ENCODE measurements at places on chromosomes 5 and 9. TPM values are rescaled to one million over a fixed set of nuclear protein-coding genes. Genes with fewer than 3 reads are reported as not detected.

The PCDHGB6 gene
- 16.8 TPM for total RNA-seq

The NEUROG1 gene
- not detected for total RNA-seq

- no peak for DNase-seq
- H3K27ac ChIP-seq = no peak overlapping the region
- H3K36me3 ChIP-seq = no peaks in the 10 kb centered on the region
- H3K27me3 ChIP-seq = no peaks in the 10 kb centered on the region
Observed at GRCh38 chr5:172630986-172631385, 10.1 kb upstream of the NEURL1B start.

The LHX2 gene
- not detected for total RNA-seq

- H3K4me3 ChIP-seq = peak overlapping the region; percentile 6
- DNase-seq = no peak
- H3K36me3 ChIP-seq = no peaks in the 10 kb centered on the region
- no peaks in the 10 kb centered on the region for H3K27me3 ChIP-seq
- peak overlapping the region; percentile 82 for H3K27ac ChIP-seq
Observed at GRCh38 chr5:172878933-172879752, 45.1 kb downstream of the ERGIC1 start.

GRCh38 chr5:35665096-35665495 is 47.4 kb downstream of the SPEF2 start:
- peaks cover 24% of the 10 kb centered on the region for H3K36me3 ChIP-seq
- no peak overlapping the region for H3K4me3 ChIP-seq
- no peaks in the 10 kb centered on the region for H3K27me3 ChIP-seq
- no peak for DNase-seq

GRCh38 chr9:34463098-34463900 is 4.7 kb downstream of the DNAI1 start:
- no peak for DNase-seq
- H3K4me1 ChIP-seq = no peaks in the 10 kb centered on the region

The PAPPA gene
- total RNA-seq = 6.6 TPM

DNA sequence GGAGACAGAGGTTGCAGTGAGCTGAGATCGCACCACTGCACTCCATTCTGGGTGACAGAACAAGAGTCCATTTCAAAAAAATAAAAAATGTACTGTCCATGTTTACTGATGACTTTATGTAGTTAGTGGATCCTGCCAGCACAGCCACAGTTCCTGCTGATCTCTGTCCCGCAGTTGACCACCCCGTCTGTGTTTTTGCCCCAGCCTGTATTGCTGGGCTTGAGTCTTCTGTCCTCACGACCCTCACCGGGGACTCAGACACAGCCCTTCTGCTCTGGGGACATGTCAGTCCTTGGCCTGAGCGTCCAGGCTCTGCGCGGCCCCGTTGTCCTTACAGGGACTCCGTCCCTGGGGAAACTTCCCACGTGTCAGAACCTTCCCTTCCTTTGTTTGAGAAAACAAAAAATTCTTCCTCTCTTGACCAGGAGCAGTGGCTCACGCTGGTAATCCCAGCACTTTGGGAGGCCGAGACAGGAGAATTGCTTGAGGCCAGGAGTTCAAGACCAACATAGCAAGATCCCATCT is 14.5 kb downstream of the SURF6 start:
- H3K27ac ChIP-seq = no peak overlapping the region
- DNase-seq = no peak
- H3K4me1 ChIP-seq = no peaks in the 10 kb centered on the region

The PCDHGA7 gene
- total RNA-seq = 8.7 TPM

GRCh38 chr5:139392678-139393496 is 2.0 kb downstream of the PROB1 start:
- H3K4me3 ChIP-seq = no peak overlapping the region
- no peaks in the 10 kb centered on the region for H3K27me3 ChIP-seq
- H3K4me1 ChIP-seq = peaks cover 5% of the 10 kb centered on the region
- H3K27ac ChIP-seq = peak overlapping the region; percentile 74
- no peak for DNase-seq
- no peaks in the 10 kb centered on the region for H3K36me3 ChIP-seq

The SLC36A2 gene
- total RNA-seq = 22.9 TPM

- H3K27ac ChIP-seq = no peak overlapping the region
- H3K4me1 ChIP-seq = no peaks in the 10 kb centered on the region
- no peak overlapping the region for H3K4me3 ChIP-seq
Observed at GRCh38 chr5:159887050-159887449, 29.2 kb upstream of the ADRA1B start.

The FAM221B gene
- not detected for total RNA-seq

- no peak for DNase-seq
- H3K27ac ChIP-seq = no peak overlapping the region
- H3K27me3 ChIP-seq = no peaks in the 10 kb centered on the region
- H3K4me3 ChIP-seq = no peak overlapping the region
- peaks cover 8% of the 10 kb centered on the region for H3K36me3 ChIP-seq
Observed at GRCh38 chr9:6247266-6247665, 31.7 kb downstream of the IL33 start.

The GADD45G gene
- 45.8 TPM for total RNA-seq

DNA sequence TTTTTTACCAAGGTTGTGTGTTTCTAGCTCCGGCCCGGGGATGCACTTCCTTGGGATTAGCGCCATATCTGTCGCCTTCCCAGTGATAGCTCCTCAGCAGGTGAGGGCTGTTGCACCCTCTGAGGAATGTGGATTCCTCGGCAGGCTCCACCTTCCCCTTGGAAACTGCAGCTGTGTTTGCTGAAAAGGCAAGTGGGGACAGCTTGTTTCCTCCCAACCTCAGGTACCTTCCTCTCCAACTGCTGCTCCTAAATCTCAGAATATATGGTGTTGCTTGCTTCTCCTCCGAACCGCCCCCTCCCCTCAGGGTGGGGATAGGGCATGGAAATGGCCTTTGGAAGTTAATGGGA is 1.3 kb downstream of the SLC1A1 start:
- H3K27ac ChIP-seq = no peak overlapping the region
- no peaks in the 10 kb centered on the region for H3K36me3 ChIP-seq
- no peaks in the 10 kb centered on the region for H3K4me1 ChIP-seq
- DNase-seq = no peak
- peak overlapping the region; percentile 63 for H3K4me3 ChIP-seq

- peak overlapping the region; percentile 56 for H3K27ac ChIP-seq
- DNase-seq = no peak
- no peaks in the 10 kb centered on the region for H3K27me3 ChIP-seq
- no peak overlapping the region for H3K4me3 ChIP-seq
- H3K4me1 ChIP-seq = peaks cover 55% of the 10 kb centered on the region
Observed at GRCh38 chr9:112753725-112754124, 3.2 kb downstream of the SNX30 start.

GRCh38 chr9:115855458-115856133 is 298.0 kb upstream of the PAPPA start:
- DNase-seq = no peak
- no peaks in the 10 kb centered on the region for H3K4me1 ChIP-seq
- H3K27me3 ChIP-seq = no peaks in the 10 kb centered on the region
- H3K36me3 ChIP-seq = no peaks in the 10 kb centered on the region

The CER1 gene
- total RNA-seq = not detected

The TXNDC8 gene
- not detected for total RNA-seq

DNA sequence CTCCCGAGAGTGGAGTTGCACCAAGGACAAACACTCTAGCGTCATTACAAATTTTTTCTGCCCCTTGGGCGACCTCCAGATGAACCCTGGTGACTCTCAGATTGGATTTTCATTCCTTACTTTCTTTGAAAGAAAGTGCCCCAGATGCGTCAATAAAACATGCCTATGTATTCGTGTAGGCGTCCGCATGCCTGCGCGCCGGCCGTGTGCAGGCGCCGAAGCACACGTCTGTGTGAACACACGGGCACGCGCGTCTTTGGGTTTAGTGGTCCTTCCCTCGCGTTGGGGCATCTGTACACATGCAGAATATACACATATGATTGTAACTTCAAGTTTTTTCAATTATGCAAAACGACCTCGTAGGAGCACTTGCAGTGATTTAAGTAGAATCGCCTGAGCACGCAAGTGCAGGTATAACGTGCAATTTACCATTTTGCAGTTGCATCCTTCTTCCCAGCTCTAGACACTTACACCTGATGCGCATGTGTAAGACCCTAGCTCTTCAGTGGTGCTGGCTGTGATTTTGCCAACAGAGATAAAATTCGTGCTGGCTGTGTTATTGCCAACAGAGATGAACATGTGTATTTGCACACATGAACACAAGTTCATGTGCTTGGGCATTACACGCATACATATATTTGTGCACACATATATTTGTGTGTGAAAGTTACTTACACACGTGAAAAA is 1.9 kb upstream of the LHX2 start:
- H3K4me3 ChIP-seq = no peak overlapping the region
- H3K27me3 ChIP-seq = peaks cover 99% of the 10 kb centered on the region
- H3K27ac ChIP-seq = no peak overlapping the region
- peaks cover 61% of the 10 kb centered on the region for H3K4me1 ChIP-seq
- DNase-seq = no peak
- no peaks in the 10 kb centered on the region for H3K36me3 ChIP-seq

- no peaks in the 10 kb centered on the region for H3K27me3 ChIP-seq
- H3K4me3 ChIP-seq = no peak overlapping the region
- H3K36me3 ChIP-seq = no peaks in the 10 kb centered on the region
- no peak for DNase-seq
Observed at GRCh38 chr5:88892669-88893068, 9.7 kb upstream of the MEF2C start.

The ARID3C gene
- total RNA-seq = 0.30 TPM

GRCh38 chr5:123720955-123721354 is 209.0 kb downstream of the CSNK1G3 start:
- H3K4me3 ChIP-seq = no peak overlapping the region
- DNase-seq = no peak
- H3K36me3 ChIP-seq = no peaks in the 10 kb centered on the region
- H3K4me1 ChIP-seq = no peaks in the 10 kb centered on the region

GRCh38 chr5:111730659-111731382 is 26.2 kb downstream of the NREP start:
- H3K4me1 ChIP-seq = no peaks in the 10 kb centered on the region
- H3K4me3 ChIP-seq = no peak overlapping the region
- no peak for DNase-seq
- no peak overlapping the region for H3K27ac ChIP-seq

DNA sequence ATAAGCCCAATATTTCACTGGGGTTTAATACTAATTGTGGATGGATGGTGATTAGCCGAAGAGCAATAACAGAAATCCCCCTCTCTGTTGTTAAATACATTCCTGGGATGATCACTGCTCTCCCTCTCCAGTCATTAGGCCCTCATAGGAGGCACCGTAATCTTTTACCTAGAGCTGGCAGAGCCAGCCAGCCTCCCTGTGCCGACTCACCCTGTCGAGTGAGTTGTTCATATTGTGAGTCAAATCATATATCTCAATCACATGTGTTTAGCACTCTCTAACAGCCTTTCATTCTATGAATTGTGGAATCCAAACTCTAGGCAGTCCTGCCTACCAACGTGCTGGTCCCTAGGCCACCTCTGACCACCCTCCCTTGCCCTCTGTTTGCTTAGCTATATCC is 771.0 kb downstream of the IRX1 start:
- no peak for DNase-seq
- H3K36me3 ChIP-seq = no peaks in the 10 kb centered on the region
- H3K4me3 ChIP-seq = no peak overlapping the region
- H3K27ac ChIP-seq = no peak overlapping the region
- no peaks in the 10 kb centered on the region for H3K4me1 ChIP-seq
- no peaks in the 10 kb centered on the region for H3K27me3 ChIP-seq

GRCh38 chr5:28766565-28767158 is 1728.3 kb upstream of the CDH9 start:
- no peaks in the 10 kb centered on the region for H3K36me3 ChIP-seq
- DNase-seq = peak; percentile 7
- H3K27me3 ChIP-seq = no peaks in the 10 kb centered on the region
- H3K4me3 ChIP-seq = no peak overlapping the region

The SEMA5A gene
- total RNA-seq = 58.4 TPM

DNA sequence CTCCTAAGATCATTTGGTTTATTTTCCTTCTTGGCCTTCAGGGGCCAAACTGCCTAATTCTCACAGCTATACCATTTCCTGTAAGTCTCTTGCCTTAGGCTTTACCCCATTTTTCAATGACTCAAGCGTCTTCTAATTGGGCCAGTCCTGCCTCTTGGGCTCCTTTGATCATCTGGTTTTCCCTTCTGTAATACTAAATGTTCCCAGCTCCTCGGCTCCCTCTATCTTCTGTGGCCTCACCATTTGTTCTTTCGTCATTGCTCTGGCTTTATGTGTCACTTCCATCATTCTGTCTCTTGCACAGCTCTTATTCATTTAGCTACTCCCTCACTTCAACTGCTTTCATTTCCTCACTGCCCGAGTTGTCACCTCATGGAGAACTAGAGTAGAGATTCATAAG is 14.5 kb upstream of the SPINK7 start:
- no peaks in the 10 kb centered on the region for H3K36me3 ChIP-seq
- H3K27ac ChIP-seq = no peak overlapping the region
- no peak overlapping the region for H3K4me3 ChIP-seq

DNA sequence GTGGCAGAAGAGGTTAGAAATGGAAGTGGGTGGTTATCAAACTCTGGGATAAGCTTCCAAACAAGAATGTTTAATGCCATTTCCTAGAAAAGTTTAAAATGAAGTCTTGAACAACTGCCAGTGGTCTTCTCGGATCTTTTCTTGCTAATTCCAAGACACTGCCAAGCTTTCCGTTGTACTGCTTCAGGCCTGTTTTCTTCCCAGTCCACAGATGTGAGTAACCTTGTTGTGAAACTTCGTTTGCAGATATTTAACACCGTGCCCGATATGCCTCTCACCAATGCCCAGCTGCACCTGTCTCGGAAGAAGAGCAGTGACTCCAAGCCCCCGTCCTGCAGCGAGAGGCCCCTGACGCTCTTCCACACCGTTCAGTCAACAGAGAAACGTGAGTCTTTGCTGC is 269.8 kb downstream of the NR3C1 start:
- H3K4me3 ChIP-seq = no peak overlapping the region
- H3K27ac ChIP-seq = no peak overlapping the region
- peaks cover 4% of the 10 kb centered on the region for H3K36me3 ChIP-seq
- H3K4me1 ChIP-seq = no peaks in the 10 kb centered on the region
- H3K27me3 ChIP-seq = no peaks in the 10 kb centered on the region
- no peak for DNase-seq

GRCh38 chr9:27471366-27471765 is 52.7 kb upstream of the IFNK start:
- DNase-seq = no peak
- H3K27me3 ChIP-seq = no peaks in the 10 kb centered on the region
- H3K4me3 ChIP-seq = no peak overlapping the region
- H3K4me1 ChIP-seq = peaks cover 41% of the 10 kb centered on the region

DNA sequence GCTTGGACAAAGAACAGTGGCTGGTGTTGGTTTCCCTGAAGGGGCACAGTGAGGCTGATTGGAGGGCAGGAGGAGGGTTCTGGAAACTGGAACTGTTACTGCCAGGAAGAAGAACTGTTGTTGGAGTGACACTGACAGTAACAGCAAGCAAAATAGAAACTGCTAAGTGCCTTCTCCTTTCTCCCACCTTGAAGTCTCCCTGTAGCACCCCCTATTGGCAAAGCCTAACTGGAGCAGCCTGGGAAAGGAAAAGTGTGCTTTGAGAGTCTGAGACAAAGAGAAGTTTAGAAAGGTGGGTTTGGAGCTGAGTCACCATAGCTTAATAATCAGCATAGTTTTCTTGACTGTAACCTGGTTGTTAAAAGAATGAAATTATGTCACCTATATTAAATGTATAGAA is 2.5 kb upstream of the TMEM174 start:
- no peaks in the 10 kb centered on the region for H3K4me1 ChIP-seq
- no peak overlapping the region for H3K27ac ChIP-seq
- H3K4me3 ChIP-seq = no peak overlapping the region
- H3K27me3 ChIP-seq = no peaks in the 10 kb centered on the region
- H3K36me3 ChIP-seq = no peaks in the 10 kb centered on the region

The CAMK4 gene
- total RNA-seq = 5.5 TPM

- no peaks in the 10 kb centered on the region for H3K27me3 ChIP-seq
- DNase-seq = no peak
- no peaks in the 10 kb centered on the region for H3K36me3 ChIP-seq
- no peak overlapping the region for H3K27ac ChIP-seq
- no peaks in the 10 kb centered on the region for H3K4me1 ChIP-seq
Observed at GRCh38 chr5:172009536-172010270, 3.3 kb upstream of the FBXW11 start.

The NPDC1 gene
- 237 TPM for total RNA-seq

The MEIKIN gene
- total RNA-seq = not detected

Data from tibial nerve (tissue), 4 donors.